NCI-H187 (cell line): ENCODE measurements at places on chromosomes 2 and 18.

- no peak for DNase-seq
Observed at GRCh38 chr2:230447036-230447435, 31.0 kb downstream of the SP100 start.

- no peak for DNase-seq
Observed at GRCh38 chr2:142914507-142915313, 37.2 kb downstream of the KYNU start.

DNA sequence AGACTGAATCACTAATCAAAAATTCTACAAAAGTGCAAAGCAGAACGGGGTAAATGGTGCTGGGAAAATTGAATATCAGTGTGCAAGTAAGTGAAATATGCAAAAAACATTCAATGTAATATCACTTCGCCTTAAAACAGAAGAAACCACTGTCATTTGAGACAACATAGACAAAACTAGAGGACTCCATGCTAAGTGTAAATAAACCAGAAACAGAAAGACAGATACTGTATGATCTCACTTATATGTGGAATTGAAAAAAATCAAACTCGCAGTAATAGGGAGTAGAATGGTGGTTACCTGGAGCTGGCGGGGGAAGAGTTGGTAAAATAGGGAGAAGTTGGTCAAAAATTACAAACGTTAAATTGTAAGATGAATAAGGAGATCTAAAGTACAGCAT is 1420.0 kb upstream of the CDH2 start:
- no peak for DNase-seq

- DNase-seq, result no peak
Observed at GRCh38 chr2:68839260-68839833, 31.9 kb downstream of the BMP10 start.

DNA sequence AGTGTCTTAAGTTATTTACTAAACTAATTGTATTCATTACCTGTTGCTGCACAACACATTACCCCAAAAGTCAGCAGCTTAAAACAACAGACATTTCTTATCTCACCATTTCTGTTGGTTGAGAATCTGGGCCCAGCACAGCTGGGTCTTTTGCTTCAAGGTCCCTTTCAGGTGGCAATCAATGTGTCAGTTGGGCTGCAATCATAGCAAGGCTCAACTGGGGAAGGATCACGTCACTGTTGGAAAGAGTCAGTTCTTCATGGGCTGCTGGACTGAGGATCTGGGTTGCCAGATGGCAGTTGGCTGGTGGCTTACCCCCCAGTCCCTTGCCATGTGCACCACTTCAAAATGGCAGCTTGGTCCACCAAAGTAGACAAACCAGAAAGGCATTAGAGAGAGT is 261.2 kb downstream of the SUCLG1 start:
- DNase-seq, result no peak

GRCh38 chr2:28433935-28434599 is 41.4 kb downstream of the FOSL2 start:
- no peak for DNase-seq

DNA sequence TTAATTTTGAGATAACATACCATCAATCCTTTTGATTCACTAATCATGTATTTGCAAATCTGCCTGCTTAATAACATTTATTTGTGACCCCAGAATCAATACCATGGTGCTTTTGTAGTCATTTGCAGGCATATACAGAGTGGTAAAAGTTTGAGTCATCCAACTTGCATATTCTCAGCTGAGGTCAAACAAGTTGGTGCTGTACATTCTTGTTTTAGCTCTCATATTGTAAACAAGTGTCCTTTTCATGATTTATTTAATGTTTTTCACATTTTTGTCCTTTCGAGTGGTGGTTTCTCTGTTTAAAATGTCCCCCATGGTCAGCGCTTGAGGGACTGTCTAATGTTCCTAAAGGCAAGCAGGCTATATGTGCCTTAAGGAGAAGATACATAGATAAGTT is 17.5 kb downstream of the RAB27B start:
- no peak for DNase-seq

GRCh38 chr2:217977840-217978535 is 24.8 kb downstream of the TNS1 start:
- no peak for DNase-seq
